ENCODE measurements at places on chromosomes 2 and 18.

DNA sequence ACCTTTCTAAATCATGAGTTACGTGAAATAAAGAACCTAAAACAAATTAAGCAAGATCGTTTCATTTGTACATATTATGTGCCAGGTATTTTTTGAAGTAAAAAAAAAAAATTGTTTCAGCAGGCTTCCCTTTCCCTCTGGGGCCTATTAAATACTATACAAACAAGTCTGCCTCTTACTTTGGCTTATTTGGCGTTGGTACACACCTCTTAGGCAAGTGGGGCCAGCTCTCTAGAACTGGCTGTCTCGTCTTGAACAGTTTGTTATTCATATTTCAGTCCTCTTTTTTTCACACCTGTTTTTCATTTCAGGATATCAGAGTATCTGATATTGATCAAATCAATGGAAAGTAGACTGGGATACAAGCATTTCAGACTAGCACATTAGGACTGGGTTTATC is 27.4 kb upstream of the PPP3R1 start:
- DNase-seq, result no peak

DNA sequence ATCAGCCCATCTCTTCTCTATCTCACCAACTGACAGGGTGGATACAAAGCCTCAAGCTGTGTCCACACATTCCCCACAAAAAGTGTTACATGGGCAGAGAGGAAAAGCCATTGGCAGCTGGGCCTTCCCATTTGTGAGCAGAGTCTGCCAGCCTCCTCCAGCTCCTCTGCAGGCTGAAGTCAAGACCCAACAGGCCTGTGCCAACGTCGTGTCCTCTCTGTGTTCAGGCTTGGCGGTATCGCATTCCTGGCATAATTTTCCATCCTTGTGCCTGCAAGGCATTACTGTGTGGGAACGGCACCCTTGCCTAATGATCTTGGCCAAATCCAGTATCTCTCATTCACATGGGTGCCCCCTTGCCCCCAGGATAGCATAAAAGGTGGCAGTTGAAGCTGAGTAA is 41.5 kb upstream of the APCDD1 start:
- no peak for DNase-seq

- no peak for DNase-seq
Observed at GRCh38 chr2:197888321-197888720, 83.9 kb downstream of the PLCL1 start.

- DNase-seq, result no peak
Observed at GRCh38 chr2:26292646-26293045, 47.9 kb downstream of the HADHB start.

- no peak for DNase-seq
Observed at GRCh38 chr18:2961821-2962220, 51.1 kb downstream of the LPIN2 start.

- DNase-seq, result no peak
Observed at GRCh38 chr2:45141883-45142866, 132.9 kb upstream of the SIX2 start.

Measured in HEK293T (cell line).